ENCODE measurements at places on chromosomes 12 and 14.

GRCh38 chr14:74545386-74545785 is 51.8 kb downstream of the ISCA2 start:
- no peaks in the 10 kb centered on the region for H3K27me3 ChIP-seq
- DNase-seq, result no peak
- no peak overlapping the region for H3K4me3 ChIP-seq
- no peaks in the 10 kb centered on the region for H3K36me3 ChIP-seq
- H3K4me1 ChIP-seq, result peaks cover 3% of the 10 kb centered on the region
- no peak overlapping the region for H3K27ac ChIP-seq

GRCh38 chr14:44420226-44420625 is 86.9 kb downstream of the FSCB start:
- H3K4me1 ChIP-seq, result no peaks in the 10 kb centered on the region
- H3K36me3 ChIP-seq, result no peaks in the 10 kb centered on the region
- DNase-seq, result no peak

DNA sequence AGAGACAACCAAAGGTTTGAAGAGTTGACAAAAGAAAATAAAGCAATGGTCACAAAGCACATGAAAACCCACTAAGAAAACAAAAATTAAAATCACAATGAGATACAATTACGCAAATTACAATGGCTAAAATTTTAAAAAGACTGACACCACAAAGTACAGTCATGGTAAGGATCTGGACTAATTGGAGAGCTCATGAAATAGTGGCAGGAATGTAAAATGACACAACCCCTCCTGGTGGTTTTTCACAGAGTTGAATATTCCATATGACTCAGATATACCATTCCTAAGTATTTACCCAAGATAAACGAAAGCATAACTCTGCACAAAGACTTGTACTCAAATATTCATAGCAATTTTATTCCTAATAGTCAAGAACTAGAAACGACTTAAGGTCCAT is 65.9 kb downstream of the NOVA1 start:
- H3K27ac ChIP-seq, result no peak overlapping the region
- peak; percentile 27 for DNase-seq
- no peaks in the 10 kb centered on the region for H3K4me1 ChIP-seq
- H3K36me3 ChIP-seq, result no peaks in the 10 kb centered on the region

DNA sequence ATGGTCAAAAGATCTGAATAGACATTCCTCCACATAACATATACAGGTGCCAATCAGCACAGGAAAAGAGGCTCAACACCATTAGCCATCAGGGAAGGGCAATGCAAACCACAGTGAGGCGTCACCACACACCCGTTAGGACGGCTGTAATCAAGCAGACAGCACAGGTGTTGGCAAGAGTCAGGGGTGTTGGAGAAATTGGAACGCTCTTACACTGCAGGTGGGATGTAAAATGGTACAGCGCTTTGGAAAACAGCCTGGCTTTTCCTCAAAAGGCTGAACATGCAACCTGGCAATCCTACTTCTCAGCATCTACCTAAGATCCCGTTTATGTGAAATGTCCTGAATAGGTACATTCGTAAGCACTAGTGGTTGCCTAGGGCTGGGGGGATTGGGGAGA is 21.5 kb upstream of the MMP17 start:
- DNase-seq, result no peak
- no peak overlapping the region for H3K27ac ChIP-seq
- no peak overlapping the region for H3K4me3 ChIP-seq
- peaks cover 6% of the 10 kb centered on the region for H3K4me1 ChIP-seq
- H3K36me3 ChIP-seq, result peaks cover 6% of the 10 kb centered on the region
